ENCODE measurements at places on chromosomes 2 and 18.

GRCh38 chr2:52416340-52416739 is 1351.3 kb upstream of the CHAC2 start:
- DNase-seq = no peak

DNA sequence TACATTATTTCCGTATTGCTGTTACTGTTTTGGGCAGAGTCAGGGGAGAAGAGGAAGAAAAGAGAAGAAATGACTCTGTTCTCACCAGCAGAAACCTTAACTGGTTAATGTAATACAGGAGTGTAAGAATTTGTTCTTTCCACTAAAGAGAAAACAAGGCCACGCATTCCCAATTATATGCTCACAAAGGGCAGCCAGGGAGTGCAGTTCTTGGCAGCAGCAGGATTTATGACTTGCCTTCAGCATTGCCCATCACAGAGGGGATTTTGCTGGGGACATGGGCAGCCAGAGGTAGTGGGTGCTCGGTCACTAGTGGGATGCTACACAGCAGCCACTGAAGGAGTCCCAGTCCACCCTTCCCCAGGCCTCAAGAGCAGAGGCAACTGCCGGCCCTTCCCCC is 18.4 kb downstream of the MREG start:
- no peak for DNase-seq

- DNase-seq = no peak
These were observed 198.6 kb downstream of the FAM210A start for GRCh38 chr18:13527730-13528129.

- no peak for DNase-seq
These were observed 48.2 kb upstream of the KCNG2 start for GRCh38 chr18:79749251-79750191.

DNA sequence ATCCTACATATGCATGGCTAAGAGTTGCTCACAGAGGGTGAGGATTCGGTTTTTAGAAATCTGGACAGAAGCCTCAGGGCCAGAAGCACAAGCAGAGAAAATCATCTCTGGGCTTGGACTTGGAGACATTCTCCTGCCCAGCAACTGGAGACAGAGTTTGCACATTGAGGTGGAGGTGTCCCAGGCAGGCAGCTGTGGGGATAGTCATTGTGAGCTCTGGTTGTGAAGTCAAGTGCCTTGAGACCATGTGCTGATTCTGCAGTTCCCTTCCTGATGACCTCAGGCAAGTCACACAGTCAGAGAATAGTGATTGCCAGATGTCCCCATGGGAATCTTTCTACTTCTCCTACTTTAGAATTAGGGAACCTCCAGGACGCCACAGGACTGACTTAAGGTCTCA is 108.4 kb upstream of the LDAH start:
- no peak for DNase-seq

DNA sequence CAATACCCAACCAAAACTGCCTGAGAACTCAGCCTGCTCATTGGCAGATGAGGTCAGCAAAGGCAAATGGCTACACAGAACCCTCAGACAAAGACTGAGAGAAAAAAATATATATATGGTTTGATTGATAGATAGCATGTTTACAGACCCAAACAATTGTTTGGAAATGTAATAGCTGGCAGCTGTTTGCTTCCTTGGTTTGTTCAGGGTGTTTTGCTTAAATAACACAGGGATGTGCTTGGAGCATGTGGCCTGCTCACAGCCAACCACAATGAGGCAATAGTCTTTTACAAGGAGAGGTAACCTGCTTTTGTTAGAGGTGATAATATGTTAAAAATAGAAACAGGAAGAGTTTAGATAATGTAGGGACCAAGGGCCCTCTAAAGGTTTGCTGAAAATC is 84.5 kb downstream of the PDK1 start:
- DNase-seq = no peak

DNA sequence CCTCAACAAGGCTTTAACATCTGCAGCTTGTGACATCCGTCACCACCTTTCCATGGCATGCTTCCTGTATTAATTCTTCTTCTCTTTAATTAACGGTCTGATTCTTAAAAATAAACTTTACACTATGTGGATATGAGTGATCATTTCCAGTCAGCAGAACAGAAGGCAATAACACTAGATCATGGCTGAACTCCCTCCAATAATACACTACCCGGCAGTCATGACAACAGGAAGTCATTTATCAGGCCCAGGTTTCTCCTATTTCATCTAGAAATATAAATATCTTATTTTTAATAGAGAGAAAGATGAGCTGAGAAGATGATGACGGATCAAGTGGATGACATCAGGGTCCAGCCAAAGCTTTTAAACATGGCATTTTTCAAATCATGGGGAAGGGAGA is 792.2 kb downstream of the SLC4A3 start:
- DNase-seq = no peak

DNA sequence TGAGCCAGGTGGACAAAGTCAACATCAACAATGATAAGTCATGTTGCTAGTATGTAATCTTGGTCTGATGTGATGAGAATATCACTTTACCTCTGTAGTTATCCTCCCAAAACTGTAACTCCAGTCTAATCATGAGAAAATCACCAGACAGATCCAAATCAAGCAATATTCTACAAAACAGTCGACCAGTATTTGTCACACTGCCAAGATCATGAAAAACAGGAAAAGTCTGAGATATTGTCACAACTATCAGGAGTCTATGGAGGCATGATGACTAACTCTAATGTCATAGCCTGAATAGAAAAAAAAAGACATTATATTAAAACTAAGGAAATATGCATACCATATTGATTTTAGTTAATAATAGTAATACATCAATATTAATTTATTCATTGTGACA is 1883.3 kb upstream of the CELF4 start:
- no peak for DNase-seq
